HCEC 1CT (cell line): ENCODE measurements at places on chromosomes 2 and 18.

- no peak for DNase-seq
Measured at GRCh38 chr18:45295388-45295787, 319.9 kb upstream of the SLC14A2 start.

DNA sequence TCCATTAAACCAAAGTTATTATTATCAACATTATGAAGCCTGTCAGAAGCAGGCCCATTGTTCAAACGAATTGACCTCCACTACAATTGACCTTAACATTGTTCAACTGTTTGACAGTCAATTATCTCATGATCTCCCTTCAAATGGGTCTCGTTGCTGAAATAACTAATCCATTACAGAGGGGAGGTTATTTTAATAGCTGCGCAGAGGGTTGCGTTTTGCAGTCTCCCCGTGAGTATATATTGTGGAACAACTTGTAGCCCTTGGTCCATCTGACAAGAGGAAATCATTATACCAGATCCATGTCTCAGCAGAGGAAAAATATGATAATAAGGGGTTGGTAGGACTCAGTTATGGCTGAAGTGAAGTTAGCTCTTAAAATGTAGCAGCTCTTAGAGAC, 159.1 kb downstream of the ALK start:
- DNase-seq, result no peak

GRCh38 chr2:150983314-150983897, 278.3 kb downstream of the RBM43 start:
- no peak for DNase-seq

- DNase-seq, result no peak
Measured at GRCh38 chr2:11009176-11009575, 97.4 kb downstream of the KCNF1 start.

- peak; percentile 41 for DNase-seq
Measured at GRCh38 chr2:121694398-121695170, 42.1 kb downstream of the NIFK start.

- no peak for DNase-seq
Measured at GRCh38 chr2:98037666-98038336, 42.1 kb upstream of the TMEM131 start.

DNA sequence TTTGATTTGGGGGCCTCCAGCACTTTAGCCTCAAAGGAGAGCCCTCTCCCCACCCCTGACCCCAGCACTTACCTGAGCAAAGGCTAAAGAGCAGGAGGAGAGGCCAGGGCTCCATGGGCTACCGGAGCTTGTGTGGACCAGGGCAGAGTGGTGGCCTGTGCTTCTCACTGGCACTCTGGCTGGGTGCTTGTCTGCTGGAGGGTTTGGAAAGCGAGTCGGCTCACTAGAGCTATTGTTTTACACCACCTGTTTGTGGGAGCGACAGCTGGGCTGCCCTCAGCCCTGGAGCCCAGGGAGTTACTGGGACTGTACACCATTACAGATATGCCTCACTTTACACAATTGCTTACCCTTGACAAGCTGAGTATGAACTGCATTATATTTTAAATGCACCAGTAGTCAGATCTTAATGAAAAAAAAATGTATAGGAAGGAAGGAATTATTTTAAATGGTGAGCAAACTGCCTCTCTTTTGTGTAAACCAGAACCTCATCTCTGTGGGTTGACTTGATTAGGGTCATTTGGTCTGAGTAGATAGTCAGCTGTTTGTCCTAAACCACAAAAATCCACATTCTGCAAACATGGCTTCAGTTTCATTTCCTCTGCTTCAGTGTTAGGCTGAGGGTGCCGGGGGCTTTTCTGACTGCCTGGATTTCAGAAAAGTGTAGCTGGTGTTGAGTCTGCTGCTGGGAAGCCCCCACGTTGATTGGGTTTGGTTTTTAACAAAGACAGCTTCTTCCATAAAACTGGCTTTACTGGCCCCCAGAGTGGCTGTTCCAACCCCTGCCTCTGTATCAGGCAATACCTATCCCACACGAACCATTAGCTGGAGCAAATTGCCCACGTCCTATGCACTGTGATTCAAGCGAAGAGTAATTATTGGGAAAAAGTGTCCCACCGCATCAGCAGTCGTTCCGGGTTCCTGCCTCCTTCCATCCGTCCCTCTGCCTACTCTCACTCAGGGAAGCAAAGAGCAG, at the start of gene CHRNA1:
CHRNA1 (minus strand) TSS at position 193 of the 976 bp plus-strand sequence; CDS start at position 115, 78 bp downstream.
- peak; percentile 50 for DNase-seq

DNA sequence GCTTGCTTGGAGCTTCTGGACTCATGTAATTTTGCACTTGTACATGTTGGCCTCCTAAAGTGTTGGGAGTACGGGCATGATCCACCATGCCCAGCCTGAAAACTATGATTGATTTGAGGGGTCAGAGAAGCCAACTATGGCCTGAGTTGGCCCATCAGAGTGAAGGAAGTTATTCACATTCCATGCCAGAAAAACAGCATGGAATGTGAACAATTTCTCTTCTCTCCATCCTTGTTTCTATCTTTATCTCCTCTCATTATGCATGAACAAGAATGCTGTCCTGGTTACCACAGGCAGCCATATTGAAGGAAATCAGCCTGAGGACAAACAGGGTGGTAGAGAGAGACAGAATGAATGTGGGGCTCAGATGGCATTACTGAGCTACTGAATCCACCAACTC, 3.5 kb upstream of the CD226 start:
- DNase-seq, result peak; percentile 2

DNA sequence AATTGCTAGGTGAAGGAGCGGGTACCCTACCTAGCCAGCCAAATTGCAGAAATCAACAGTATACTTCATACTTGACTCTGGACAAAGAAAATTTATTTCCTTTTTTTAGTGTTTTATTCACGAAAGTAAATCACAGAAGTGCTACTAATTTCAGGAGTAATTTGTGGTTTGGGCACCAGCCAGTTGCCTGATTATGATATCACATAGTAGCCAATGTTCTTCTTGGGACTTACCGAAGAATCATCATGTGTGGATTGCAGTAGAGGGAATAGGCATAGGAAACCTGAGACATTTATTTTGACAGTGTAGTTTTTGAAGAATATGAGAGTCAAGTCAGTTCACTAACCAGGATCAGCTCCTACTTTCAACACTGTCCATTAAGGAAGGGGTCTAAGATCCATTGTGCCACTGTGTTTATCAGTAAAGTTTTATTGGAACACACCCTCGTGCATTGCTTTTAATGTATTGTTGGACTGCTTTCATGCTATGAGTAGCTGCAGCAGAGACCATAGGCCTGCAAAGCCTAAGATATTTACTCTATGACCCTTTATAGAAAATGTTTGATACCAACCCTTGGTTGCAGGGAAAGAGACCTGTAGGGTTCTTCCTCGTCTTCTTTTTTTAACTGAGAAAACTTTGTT, 32.1 kb downstream of the TNFRSF11A start:
- DNase-seq, result no peak

DNA sequence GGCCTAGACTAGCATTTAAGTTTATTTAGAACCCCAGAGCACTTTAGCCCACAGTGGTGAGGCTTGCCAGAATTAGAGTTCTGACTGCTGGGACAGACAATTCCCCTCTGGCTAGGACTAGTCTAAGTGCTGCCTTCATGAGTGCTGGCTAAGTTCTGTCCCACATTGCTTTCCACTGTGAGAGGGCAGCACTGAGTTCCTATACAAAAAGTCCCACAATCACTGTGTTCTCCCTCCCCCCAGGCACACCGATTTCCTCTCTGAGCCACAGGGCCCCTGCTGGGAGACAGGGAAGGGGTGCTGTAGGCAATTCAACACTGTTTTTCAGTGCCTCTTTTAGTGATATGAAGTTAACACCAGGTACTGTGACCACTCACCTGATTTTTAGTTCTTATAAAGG, 310.9 kb downstream of the DLGAP1 start:
- DNase-seq, result no peak

DNA sequence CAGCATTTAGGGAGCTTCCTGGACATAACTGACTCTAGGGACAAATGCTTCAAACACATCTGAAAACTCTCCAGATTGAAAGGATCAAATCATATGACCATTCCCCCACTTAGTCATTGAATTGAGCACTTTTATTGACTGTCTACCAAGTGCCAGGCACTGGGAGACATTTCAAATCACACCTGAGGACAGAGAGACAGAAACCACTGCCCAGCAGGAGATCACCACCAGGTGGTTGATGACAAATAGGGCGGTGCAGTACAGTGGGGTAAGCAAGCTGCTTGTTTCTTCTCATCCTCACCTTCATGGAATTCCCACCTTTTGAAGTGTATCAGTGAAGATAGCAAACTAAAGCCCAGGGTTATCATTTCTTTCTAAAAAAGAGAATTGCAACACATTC, 19.0 kb upstream of the CXCR4 start:
- DNase-seq, result no peak

GRCh38 chr18:51480407-51481261, 283.2 kb upstream of the MEX3C start:
- DNase-seq, result no peak
